HTR-8/SVneo (cell line): ENCODE measurements at places on chromosomes 2 and 18.

GRCh38 chr2:83160571-83160970 is 1298.5 kb downstream of the SUCLG1 start:
- no peak for DNase-seq

DNA sequence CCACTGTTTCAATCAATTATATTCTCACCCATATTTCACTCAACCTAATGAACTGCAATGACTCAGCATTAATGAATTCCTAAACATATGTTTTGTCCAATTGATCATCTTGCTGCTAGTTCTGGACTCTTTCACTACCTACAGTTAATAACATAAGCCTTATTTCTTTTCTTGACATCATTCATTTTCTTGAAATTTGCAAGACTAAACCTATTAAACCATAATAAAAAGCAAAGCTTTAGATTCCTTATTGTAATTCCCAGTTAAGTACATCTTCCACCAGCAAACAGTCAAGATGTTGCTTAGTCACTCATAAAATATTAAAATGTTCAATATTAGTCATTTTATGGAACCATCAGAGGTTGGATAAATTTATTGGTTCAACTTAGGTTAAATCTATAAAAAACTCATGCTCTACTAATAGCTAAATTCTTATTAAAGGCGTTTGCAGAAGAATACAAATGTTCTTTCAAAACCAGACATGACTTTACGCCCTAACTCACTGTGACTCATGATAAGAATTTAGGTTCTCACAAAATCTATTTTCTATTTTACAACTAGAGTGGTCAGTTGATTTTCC is 599.4 kb downstream of the RNF144A start:
- DNase-seq, result no peak

- no peak for DNase-seq
Measured at GRCh38 chr2:121519732-121520640, 10.7 kb upstream of the RNU4ATAC start.

DNA sequence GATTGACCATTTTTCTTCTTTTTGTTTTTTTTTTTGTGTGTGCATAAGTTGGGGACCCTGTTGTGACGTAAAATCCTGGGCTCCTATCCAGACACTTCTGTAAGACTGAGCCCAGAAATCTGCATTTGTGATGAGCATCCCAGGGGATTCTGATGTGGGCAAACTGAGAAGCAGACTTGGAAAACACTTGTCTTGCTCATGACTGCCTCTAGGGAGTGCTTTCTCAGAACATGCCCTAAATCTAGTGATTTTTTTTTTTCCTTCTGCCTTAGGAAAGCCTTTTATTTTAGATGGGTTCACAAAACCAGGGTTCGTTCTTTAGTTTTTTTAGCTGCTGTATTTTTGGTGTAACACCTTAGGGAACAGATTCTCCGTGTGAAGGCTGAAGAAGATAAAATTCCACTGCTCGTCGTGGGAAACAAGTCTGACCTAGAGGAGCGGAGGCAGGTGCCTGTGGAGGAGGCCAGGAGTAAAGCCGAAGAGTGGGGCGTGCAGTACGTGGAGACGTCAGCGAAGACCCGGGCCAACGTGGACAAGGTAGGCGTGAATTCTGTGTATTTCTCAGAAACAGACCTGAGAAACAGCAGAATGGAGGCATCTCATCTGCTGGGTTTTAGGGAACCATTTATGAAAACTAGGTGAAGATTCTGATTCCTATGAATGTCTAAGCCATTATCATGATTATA is 36.7 kb downstream of the RALB start:
- DNase-seq, result no peak

GRCh38 chr2:127176371-127177311 is 43.5 kb downstream of the CYP27C1 start:
- DNase-seq, result no peak

- DNase-seq, result no peak
Measured at GRCh38 chr2:179376881-179377280, 112.2 kb upstream of the SESTD1 start.

GRCh38 chr2:141455211-141455826 is 675.5 kb downstream of the LRP1B start:
- no peak for DNase-seq

GRCh38 chr18:23499291-23499781 is 4.0 kb upstream of the RMC1 start:
- DNase-seq, result no peak

DNA sequence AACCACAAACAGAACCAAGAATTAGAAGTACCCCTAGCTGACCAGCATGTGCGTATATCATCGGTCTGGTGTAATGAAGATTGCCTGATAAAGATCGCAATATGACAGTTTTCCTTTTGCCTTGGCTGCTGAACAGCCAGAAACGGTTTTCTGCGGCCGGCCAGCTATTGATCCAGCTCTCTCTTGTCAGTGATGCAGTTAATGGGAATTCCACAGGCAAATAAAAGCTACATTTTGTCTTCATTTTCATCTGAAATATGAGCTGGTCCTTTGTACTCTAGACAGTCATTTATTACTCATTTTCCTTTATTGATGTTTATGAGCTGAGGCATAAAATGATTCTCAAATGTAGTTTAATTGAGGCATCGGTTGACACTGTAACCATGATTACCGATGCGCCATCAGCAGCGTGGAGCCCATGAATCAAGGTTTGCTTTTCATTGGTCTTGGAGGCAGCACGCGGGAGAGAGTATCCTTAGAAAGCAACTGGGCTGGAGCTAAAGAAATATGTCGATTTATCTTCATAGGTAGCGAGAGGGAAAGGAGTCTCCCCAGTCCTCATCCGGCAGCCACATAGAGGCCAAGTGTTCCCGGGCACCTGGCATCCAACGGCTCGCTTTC is 535.2 kb downstream of the GALR1 start:
- no peak for DNase-seq

GRCh38 chr18:69774831-69775230 is 172.8 kb downstream of the CD226 start:
- DNase-seq, result no peak

DNA sequence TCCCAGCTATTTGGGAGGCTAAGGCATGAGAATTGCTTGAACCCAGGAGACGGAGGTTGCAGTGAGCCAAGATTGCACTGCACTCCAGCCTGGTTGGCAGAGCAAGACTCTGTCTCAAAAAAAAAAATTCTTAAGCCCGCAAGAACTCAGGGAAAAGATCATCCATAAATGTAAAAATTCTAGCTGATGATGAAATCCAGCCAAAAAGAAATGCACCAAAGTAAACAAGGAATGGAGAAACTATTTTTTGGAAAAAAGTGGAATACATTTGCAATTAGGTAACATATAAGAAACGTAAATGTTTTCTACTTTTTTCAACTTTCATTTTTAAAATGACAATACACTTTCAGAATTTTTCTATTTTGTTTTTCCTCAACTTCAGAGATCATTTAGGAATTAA is 61.3 kb downstream of the ASXL2 start:
- DNase-seq, result no peak

DNA sequence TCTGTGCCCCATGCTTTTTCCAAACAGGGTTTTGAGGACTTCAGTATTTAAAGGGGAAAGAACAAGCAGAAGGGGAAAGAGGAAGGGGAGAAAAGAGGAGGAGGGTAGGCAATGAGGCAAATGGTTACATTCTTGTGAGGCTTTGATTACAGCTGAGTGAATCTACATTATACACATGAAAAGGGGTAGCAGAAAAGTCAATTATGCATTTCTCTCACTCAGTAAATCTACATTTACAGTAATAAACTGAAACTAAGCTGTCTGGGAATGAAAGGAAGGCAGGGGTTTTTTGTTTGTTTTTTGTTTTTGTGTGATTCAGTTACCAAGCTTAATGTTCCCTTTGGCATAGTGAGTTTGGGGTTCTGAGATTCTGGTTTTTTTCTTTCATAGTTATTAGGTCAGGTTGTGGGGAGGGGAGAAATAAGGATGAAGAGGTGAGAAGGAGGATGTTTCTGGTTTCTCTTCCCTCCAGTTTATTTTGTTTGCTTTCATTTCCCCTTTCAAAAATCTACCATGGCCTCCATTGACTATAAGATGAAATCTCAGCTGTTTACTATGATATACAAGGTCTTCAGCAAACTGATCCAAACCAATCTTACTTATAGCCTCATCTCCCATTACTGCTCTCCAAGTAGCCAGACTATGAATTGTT is 18.7 kb downstream of the C18orf63 start:
- no peak for DNase-seq

- no peak for DNase-seq
Measured at GRCh38 chr18:76490033-76490432, 5.0 kb downstream of the ZNF516 start.

DNA sequence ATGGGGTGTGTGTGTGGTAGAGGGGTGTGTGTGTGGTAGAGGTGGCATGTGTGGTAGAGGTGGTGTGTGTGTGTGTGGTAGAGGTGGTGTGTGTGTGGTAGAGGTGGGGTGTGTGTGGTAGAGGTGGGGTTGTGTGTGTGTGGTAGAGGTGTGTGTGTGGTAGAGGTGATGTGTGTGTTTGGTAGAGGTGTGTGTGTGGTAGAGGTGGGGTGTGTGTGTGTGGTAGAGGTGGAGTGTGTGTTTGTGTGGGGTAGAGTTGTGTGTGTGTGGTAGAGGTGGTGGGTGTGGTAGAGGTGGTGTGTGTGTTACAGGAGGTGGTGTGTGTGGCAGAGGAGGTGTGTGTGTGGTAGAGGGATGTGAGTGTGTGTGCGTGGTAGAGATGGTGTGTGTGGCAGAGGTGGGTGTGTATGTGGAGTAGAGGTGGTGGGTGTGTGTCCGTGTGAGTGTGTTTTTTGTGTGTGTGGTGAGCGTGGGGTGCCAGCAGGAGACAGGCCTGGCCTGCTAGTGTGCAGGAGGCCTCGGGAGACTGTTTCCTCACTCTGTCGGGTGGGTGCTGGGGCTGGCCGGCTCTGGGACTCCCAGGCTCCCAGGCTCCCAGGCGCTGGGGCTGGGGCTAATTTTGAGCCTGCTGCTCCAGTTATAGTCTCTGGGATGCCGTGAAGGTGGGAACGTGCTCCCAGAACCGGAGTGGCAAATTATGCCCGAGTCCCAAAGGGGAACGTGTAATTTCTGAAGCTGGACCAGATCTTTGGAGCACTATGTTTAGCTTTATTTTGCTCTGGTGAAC is 165.2 kb downstream of the DYSF start:
- no peak for DNase-seq

DNA sequence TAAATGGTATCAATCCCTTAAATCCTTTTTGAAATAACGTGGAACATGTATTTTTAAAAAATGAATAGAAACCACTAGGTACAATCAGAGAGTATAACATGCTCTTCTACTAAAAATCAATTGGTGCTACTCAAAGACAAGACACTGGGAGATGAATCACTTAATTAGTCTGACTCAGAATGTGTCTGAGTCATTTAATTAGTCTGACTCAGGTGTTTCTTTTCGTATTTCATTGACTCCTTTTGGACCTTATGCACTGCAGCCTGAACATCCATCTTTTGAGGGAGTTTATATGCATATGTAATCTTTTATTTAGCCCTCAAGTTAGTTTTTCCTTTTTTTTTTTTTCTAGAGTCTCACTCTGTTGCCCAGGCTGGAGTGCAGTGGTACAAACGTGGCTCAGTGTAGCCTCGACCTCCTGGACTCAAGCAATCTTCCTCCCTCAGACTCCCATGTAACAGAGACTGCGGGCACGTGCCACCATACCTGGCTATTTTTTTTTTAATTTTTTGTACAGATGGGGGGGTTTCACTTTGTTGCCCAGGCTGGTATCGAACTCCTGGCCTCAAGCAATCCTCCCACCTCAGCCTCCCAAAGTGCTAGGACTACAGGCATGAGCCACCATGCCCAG is 26.5 kb downstream of the PPP4R3B start:
- peak; percentile 56 for DNase-seq

DNA sequence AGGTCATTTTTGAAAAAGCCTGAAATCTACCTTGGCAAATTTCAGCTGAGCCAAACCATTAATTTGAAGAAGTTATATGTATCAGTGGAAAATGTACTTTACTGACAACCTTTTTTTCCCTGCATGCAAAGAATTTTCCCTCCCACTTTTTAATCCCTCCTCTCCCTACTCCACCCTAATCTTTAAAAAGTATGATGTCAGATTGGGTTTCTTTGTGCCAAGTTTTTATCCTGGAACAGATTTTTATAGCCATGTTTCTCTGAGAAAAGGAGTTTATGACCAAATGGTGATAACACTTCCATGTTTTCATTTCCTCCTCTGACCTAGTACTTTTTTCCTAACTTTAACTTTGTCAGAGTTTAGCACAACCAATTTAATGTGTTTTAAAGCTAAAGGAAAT is 250.3 kb upstream of the FOSL2 start:
- no peak for DNase-seq

- no peak for DNase-seq
Measured at GRCh38 chr18:59553273-59553870, 143.9 kb downstream of the CCBE1 start.

DNA sequence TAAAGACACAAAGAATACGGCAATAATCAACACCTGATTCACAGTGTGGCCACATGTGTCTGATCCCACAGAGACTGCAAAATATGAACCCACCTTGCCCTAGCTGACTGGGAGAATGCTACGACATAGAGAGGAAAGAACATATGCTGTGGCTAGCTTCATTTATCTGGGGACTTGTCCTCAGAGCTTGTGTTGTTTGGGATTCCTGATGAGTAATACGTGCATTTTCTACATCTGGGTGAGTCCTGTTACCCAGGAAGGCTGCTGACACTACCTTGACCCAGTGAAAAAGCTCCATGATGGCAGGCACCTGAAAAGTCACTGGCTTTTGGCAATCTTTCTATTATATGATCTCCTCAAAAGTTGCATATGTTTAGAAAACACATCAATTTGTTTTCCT is 427.7 kb upstream of the LYPD1 start:
- DNase-seq, result peak; percentile 3

DNA sequence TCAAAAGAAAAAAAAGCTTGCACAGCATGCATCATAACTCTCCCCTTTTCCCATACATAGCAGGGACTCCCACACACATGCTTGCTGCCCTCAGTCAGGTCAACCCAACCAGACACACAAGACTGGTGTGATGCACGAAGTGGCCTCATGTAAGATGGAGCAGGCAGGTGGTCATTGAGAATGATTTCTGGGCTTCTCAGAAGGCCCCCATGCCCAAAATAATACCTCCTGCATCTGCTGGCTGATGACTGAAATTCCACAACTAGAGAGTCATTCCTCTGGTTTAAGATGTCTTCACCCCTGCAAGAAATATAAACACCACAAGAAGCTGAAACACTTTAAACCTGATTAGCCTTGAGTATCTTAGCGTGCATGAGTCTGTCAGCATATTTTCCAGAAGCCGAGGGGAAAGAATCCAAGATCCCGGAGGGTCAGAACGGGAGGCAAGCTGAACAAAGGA is 131.1 kb downstream of the AFF3 start:
- DNase-seq, result peak; percentile 41
